ENCODE measurements at places on chromosomes 11 and 22. TPM values are rescaled to one million over a fixed set of nuclear protein-coding genes. Genes with fewer than 3 reads are reported as not detected.
A peak's percentile ranks its signal among the peaks of the same experiment; 100 is the strongest.

ART1 gene
- total RNA-seq: 0.60 TPM

OR5A1 gene
- total RNA-seq: not detected

OR52E8 gene
- 0.71 TPM for total RNA-seq

MAPK8IP1 gene
- 19.1 TPM for total RNA-seq

HTR3B gene
- not detected for total RNA-seq

MUC5B gene
- total RNA-seq: not detected

DNA sequence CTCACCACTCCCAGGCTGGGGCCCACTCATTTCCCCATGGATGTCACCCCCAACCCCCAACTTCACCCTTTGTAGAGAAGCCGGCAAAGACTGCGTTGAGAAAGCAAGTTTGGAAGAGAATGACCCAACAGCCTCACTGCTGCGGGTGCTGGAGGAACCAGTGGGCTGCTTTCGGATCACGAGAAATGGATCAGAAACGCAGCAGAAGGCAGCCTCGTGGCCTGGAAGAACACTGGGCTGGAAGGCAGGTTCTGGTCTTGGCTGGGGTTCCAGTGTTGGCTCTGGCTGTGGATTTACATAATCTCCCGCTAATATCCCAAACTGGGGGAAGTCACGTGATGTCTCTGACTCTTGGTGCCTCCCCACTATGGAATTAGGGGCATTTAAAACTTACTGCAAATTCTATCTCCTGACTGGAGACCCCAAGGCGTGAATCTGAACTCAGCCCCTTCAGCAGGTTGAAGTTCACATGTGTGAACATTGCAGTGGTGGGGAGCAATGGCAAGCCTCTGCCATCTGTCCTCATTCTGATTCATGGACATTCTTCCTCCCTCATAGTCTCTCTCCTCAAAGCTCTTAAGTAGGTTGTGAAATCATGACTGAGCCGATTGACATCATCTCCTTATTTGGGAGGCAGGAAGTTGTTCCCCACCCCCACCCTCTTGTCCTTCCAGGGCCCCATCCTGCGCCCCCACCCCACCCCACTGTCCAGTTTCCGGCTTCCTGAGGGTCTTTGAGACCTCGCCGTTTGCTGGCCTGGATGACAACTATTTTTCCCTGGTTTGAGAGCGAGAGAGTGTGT is 37.0 kb upstream of the TIMP3 start:
- H3K4me1 ChIP-seq: peaks cover 18% of the 10 kb centered on the region
- H3K27ac ChIP-seq: peak overlapping the region; percentile 86
- H3K27me3 ChIP-seq: no peaks in the 10 kb centered on the region
- H3K36me3 ChIP-seq: no peaks in the 10 kb centered on the region

DNA sequence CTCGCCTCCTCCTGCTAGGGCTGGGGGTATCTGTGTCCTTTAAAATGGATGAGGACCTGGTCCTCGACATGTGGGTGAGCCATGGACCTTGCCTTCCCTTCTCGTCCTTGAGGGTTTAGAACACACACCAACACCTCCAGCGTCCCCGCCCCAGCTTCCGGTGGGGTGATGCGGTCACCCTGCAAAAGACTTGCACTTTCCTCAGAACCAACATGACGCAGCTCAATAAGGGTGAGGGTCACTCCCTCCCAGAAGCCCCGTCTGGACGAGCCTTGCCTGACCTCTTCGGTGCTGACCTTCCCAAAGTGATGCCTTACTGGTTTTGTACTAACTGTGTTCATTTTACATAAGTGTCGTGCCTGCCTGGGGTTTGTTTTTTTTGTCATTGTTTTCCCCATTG is 41.0 kb downstream of the DBX1 start:
- H3K4me1 ChIP-seq: no peaks in the 10 kb centered on the region
- DNase-seq: no peak
- no peaks in the 10 kb centered on the region for H3K27me3 ChIP-seq
- peaks cover 65% of the 10 kb centered on the region for H3K36me3 ChIP-seq
- peak overlapping the region; percentile 52 for H3K27ac ChIP-seq

GRCh38 chr11:64348383-64349024 is 8.5 kb downstream of the CCDC88B start:
- no peak overlapping the region for H3K27ac ChIP-seq
- no peak for DNase-seq
- no peak overlapping the region for H3K4me3 ChIP-seq
- H3K4me1 ChIP-seq: peaks cover 4% of the 10 kb centered on the region
- no peaks in the 10 kb centered on the region for H3K27me3 ChIP-seq

DNA sequence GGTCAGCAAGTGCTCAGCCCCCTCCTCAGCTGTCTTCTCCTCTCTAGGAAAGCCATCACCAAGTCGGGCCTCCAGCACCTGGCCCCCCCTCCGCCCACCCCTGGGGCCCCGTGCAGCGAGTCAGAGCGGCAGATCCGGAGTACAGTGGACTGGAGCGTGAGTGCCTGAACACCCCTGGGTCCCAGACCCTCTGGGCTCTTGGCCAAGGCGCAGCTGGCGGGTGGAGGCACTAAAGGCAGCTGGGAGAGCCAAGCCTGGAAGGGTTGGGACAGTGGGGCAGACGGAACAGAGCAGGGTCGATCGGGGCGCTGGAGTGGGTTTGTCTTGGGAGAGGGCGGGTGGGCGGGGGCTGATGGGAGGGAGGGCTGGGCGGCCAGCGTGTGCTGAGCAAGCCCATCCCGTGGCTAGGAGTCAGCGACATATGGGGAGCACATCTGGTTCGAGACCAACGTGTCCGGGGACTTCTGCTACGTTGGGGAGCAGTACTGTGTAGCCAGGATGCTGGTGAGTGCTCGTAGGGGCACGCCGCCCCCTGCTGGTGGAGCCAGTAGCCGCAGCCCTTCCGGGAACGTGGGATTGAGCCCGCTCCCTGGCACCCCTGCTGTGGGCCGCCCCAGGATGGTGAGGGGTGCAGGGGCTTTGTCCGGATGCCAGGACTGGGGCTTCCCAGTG is 14.1 kb upstream of the MDK start:
- DNase-seq: peak; percentile 63
- H3K36me3 ChIP-seq: no peaks in the 10 kb centered on the region
- no peak overlapping the region for H3K4me3 ChIP-seq
- H3K4me1 ChIP-seq: peaks cover 22% of the 10 kb centered on the region
- peak overlapping the region; percentile 60 for H3K27ac ChIP-seq

GRCh38 chr11:110712659-110713448 is 617 bp upstream of the ARHGAP20 start:
- H3K4me3 ChIP-seq: peak overlapping the region; percentile 39
- H3K27ac ChIP-seq: no peak overlapping the region
- peaks cover 88% of the 10 kb centered on the region for H3K27me3 ChIP-seq

DNA sequence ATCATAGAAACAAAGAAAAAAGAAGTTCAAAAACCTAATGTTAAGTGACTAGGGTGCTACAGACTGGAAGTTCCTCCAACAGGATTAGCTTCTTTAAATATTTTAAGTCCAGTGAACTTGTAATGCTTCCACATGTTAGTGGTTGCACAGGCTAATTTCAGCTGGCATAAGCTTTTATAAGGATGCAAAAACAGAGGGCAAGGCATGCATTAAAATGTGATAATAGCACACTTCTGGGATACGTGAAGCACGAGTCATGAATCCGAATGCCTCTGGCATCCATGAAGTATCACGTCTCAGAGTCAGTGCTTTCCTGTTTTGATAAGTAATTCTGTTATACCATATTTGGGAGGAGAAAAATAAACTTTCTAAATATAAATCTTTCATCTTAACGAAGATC is 106.8 kb downstream of the DCDC1 start:
- H3K36me3 ChIP-seq: no peaks in the 10 kb centered on the region
- no peak for DNase-seq
- H3K27me3 ChIP-seq: no peaks in the 10 kb centered on the region
- no peaks in the 10 kb centered on the region for H3K4me1 ChIP-seq
- no peak overlapping the region for H3K4me3 ChIP-seq
- no peak overlapping the region for H3K27ac ChIP-seq

GRCh38 chr11:24900514-24900913 is 403.7 kb downstream of the LUZP2 start:
- H3K4me1 ChIP-seq: no peaks in the 10 kb centered on the region
- H3K27me3 ChIP-seq: no peaks in the 10 kb centered on the region
- H3K36me3 ChIP-seq: no peaks in the 10 kb centered on the region
- H3K4me3 ChIP-seq: no peak overlapping the region
- no peak overlapping the region for H3K27ac ChIP-seq

GRCh38 chr11:19237813-19238212 is 2.9 kb downstream of the E2F8 start:
- peaks cover 12% of the 10 kb centered on the region for H3K27me3 ChIP-seq
- no peak for DNase-seq
- H3K4me3 ChIP-seq: no peak overlapping the region
- peaks cover 21% of the 10 kb centered on the region for H3K4me1 ChIP-seq
- H3K27ac ChIP-seq: no peak overlapping the region

GRCh38 chr22:48535868-48536540 is 1291.7 kb downstream of the BRD1 start:
- no peak overlapping the region for H3K27ac ChIP-seq
- H3K4me1 ChIP-seq: no peaks in the 10 kb centered on the region
- H3K4me3 ChIP-seq: no peak overlapping the region
- H3K27me3 ChIP-seq: no peaks in the 10 kb centered on the region
- H3K36me3 ChIP-seq: no peaks in the 10 kb centered on the region

- H3K27ac ChIP-seq: no peak overlapping the region
- H3K36me3 ChIP-seq: no peaks in the 10 kb centered on the region
- no peaks in the 10 kb centered on the region for H3K27me3 ChIP-seq
- H3K4me1 ChIP-seq: peaks cover 23% of the 10 kb centered on the region
- DNase-seq: no peak
Observed at GRCh38 chr22:24455039-24455438, 27.6 kb downstream of the ADORA2A start.

GRCh38 chr11:73579641-73580434 is 18.1 kb downstream of the FAM168A start:
- H3K27me3 ChIP-seq: no peaks in the 10 kb centered on the region
- no peak overlapping the region for H3K4me3 ChIP-seq
- no peaks in the 10 kb centered on the region for H3K36me3 ChIP-seq
- no peak for DNase-seq

DNA sequence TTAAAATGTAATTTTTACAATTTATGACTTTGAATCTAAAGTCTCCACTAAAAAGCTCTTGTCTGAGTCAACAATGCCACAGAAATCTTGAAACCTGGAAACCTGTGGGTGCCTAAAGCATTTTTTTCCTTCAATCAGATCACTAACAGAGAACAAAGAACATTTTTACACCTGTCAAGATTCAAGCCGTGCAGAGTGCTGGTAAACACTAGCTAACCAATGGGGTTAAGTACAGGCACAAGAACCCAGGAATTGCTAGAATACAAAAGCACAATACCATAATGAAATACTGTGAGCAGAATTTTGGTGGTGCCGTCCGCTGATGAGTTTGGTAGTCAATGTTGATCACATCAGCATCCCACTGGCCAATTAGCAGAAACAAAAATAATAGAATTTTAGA is 380.3 kb upstream of the PITPNB start:
- H3K4me3 ChIP-seq: no peak overlapping the region
- H3K27ac ChIP-seq: no peak overlapping the region
- H3K4me1 ChIP-seq: peaks cover 7% of the 10 kb centered on the region
- H3K36me3 ChIP-seq: no peaks in the 10 kb centered on the region
- DNase-seq: no peak

- H3K4me3 ChIP-seq: no peak overlapping the region
- H3K4me1 ChIP-seq: no peaks in the 10 kb centered on the region
- no peaks in the 10 kb centered on the region for H3K36me3 ChIP-seq
- H3K27ac ChIP-seq: no peak overlapping the region
Observed at GRCh38 chr11:70603756-70604211, 205.5 kb downstream of the CTTN start.

- no peak for DNase-seq
- no peaks in the 10 kb centered on the region for H3K27me3 ChIP-seq
- no peaks in the 10 kb centered on the region for H3K4me1 ChIP-seq
- no peak overlapping the region for H3K4me3 ChIP-seq
Observed at GRCh38 chr11:11148596-11148995, 204.5 kb downstream of the CSNK2A3 start.

- no peaks in the 10 kb centered on the region for H3K4me1 ChIP-seq
- no peaks in the 10 kb centered on the region for H3K36me3 ChIP-seq
- no peak for DNase-seq
- H3K4me3 ChIP-seq: no peak overlapping the region
- H3K27me3 ChIP-seq: peaks cover 5% of the 10 kb centered on the region
Observed at GRCh38 chr11:11709447-11710239, 87.8 kb upstream of the GALNT18 start.

- H3K27ac ChIP-seq: peak overlapping the region; percentile 3
- peaks cover 11% of the 10 kb centered on the region for H3K36me3 ChIP-seq
- DNase-seq: no peak
- H3K27me3 ChIP-seq: no peaks in the 10 kb centered on the region
- no peaks in the 10 kb centered on the region for H3K4me1 ChIP-seq
Observed at GRCh38 chr11:71432761-71433647, 15.2 kb downstream of the DHCR7 start.

DNA sequence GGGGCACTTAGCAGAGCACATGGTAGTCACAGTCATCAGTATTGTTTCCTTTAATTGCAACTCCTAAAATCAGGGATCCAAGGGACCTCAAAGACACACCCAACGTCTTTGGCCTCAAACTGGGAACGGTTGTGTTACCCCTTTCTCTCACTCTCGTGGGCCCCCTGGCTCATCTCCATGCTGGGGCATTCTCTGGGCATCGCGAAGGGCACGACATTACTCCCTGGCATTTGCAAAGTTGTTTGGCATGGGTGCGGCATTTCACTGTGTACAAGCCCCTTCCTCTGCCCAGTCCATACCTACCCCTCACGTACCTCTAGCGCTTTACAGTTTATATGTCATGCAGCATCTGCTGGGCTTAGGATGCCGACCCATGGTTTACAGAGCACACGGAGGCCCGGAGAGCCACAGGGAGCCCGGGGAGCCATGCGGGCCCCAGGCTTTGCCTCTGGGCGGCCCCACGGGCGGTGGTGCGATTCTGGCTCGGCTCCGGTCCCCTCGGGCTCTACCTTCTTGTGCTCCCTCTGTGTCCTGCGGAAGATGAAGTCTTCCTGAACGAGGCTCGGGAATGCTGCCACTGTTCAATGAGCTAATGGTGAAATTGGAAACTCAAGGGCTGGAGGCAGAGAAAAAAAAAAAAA is 21.9 kb upstream of the CACNG2 start:
- no peaks in the 10 kb centered on the region for H3K4me1 ChIP-seq
- DNase-seq: no peak
- H3K27ac ChIP-seq: no peak overlapping the region
- peaks cover 6% of the 10 kb centered on the region for H3K27me3 ChIP-seq

- no peaks in the 10 kb centered on the region for H3K4me1 ChIP-seq
- DNase-seq: peak; percentile 34
- H3K27me3 ChIP-seq: no peaks in the 10 kb centered on the region
- no peak overlapping the region for H3K4me3 ChIP-seq
- no peaks in the 10 kb centered on the region for H3K36me3 ChIP-seq
Observed at GRCh38 chr11:83827940-83828554, 541.9 kb upstream of the CCDC90B start.

DNA sequence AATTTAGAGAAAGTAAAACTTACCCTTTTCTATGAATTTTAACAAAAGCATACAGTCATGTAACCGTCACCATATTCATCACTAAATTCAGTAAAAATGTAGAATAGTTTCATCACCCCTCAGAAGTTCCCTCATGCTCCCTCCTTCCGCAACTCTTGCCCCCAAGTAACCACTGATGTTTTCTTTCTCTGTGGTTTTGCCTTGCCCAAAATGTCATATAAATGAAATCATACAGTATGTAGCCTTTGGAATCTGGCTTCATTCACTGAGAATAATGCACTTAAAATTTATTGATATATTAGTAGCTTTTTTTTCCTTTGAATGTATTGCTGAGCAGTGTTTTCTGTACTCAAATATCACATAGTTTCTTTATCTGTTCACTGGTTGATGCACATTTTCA is 60.1 kb downstream of the DCUN1D5 start:
- no peak for DNase-seq
- H3K4me3 ChIP-seq: no peak overlapping the region
- H3K27me3 ChIP-seq: no peaks in the 10 kb centered on the region
- no peaks in the 10 kb centered on the region for H3K36me3 ChIP-seq
- no peaks in the 10 kb centered on the region for H3K4me1 ChIP-seq

GRCh38 chr11:120318906-120319305 is 6.2 kb upstream of the TLCD5 start:
- no peak overlapping the region for H3K27ac ChIP-seq
- no peaks in the 10 kb centered on the region for H3K27me3 ChIP-seq
- H3K4me3 ChIP-seq: no peak overlapping the region
- peaks cover 29% of the 10 kb centered on the region for H3K4me1 ChIP-seq
- H3K36me3 ChIP-seq: no peaks in the 10 kb centered on the region
- no peak for DNase-seq
